Body of pancreas (tissue), 4 donors: ENCODE measurements at places on chromosomes 7 and 10. TPM values are rescaled to one million over a fixed set of nuclear protein-coding genes. Genes with fewer than 3 reads are reported as not detected.

GRCh38 chr10:112803961-112804401 is 146.1 kb upstream of the TCF7L2 start:
- peak; percentile 71 for DNase-seq
- H3K27me3 ChIP-seq, result no peaks in the 10 kb centered on the region
- H3K27ac ChIP-seq, result peak overlapping the region; percentile 62
- peaks cover 34% of the 10 kb centered on the region for H3K4me1 ChIP-seq
- H3K4me3 ChIP-seq, result no peak overlapping the region

GRCh38 chr7:157479326-157479725 is 142.5 kb downstream of the DNAJB6 start:
- no peaks in the 10 kb centered on the region for H3K4me1 ChIP-seq
- H3K4me3 ChIP-seq, result no peak overlapping the region
- DNase-seq, result peak; percentile 5
- no peaks in the 10 kb centered on the region for H3K27me3 ChIP-seq

The SLC16A9 gene
- total RNA-seq, result 0.78 TPM

GRCh38 chr7:6447581-6448199 is at the start of gene DAGLB:
TSS of gene DAGLB (minus strand) at chr7:6447954. CDS start at chr7:6447842, 112 bp downstream.
- DNase-seq, result peak; percentile 96
- H3K4me1 ChIP-seq, result peaks cover 18% of the 10 kb centered on the region
- H3K36me3 ChIP-seq, result peaks cover 7% of the 10 kb centered on the region
- H3K27ac ChIP-seq, result peak within 1 kb of the TSS; percentile 93
- H3K27me3 ChIP-seq, result no peaks in the 10 kb centered on the region

- H3K4me1 ChIP-seq, result peaks cover 6% of the 10 kb centered on the region
- H3K27me3 ChIP-seq, result no peaks in the 10 kb centered on the region
- no peak overlapping the region for H3K4me3 ChIP-seq
- DNase-seq, result no peak
- H3K36me3 ChIP-seq, result no peaks in the 10 kb centered on the region
- H3K27ac ChIP-seq, result no peak overlapping the region
These were observed 138.4 kb downstream of the SDK1 start for GRCh38 chr7:3439333-3440030.

- no peak overlapping the region for H3K27ac ChIP-seq
- no peak overlapping the region for H3K4me3 ChIP-seq
- H3K4me1 ChIP-seq, result no peaks in the 10 kb centered on the region
- peak; percentile 27 for DNase-seq
These were observed 148.9 kb downstream of the ZEB1 start for GRCh38 chr10:31467791-31468535.

DNA sequence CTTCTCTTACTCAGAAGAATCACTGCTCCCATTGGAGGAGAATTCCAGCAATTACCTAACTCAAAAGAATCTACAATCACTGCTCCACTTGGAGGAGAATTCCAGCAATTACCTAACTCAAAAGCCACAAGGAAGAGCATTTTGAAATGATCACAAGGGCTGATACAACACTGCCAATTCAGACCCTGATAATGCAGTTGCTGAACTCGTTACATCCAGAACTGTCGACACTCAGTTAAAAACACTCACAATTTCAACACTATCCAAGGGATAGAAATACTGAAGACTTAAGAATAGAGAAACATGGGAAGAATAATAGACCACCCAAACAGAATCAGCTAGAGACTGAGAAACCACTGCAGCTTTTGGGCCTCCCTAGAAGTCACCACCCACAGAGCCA is 27.8 kb downstream of the AFAP1L2 start:
- H3K36me3 ChIP-seq, result no peaks in the 10 kb centered on the region
- H3K27me3 ChIP-seq, result no peaks in the 10 kb centered on the region
- no peak overlapping the region for H3K27ac ChIP-seq

- H3K27ac ChIP-seq, result peak overlapping the region; percentile 56
- DNase-seq, result no peak
- H3K36me3 ChIP-seq, result no peaks in the 10 kb centered on the region
- H3K4me3 ChIP-seq, result no peak overlapping the region
- H3K27me3 ChIP-seq, result no peaks in the 10 kb centered on the region
These were observed 148.8 kb downstream of the SNX10 start for GRCh38 chr7:26440233-26441001.

- no peaks in the 10 kb centered on the region for H3K36me3 ChIP-seq
- DNase-seq, result peak; percentile 60
- H3K27me3 ChIP-seq, result no peaks in the 10 kb centered on the region
- H3K4me3 ChIP-seq, result no peak overlapping the region
- H3K27ac ChIP-seq, result no peak overlapping the region
These were observed 10.5 kb upstream of the CRPPA start for GRCh38 chr7:16431646-16432424.

DNA sequence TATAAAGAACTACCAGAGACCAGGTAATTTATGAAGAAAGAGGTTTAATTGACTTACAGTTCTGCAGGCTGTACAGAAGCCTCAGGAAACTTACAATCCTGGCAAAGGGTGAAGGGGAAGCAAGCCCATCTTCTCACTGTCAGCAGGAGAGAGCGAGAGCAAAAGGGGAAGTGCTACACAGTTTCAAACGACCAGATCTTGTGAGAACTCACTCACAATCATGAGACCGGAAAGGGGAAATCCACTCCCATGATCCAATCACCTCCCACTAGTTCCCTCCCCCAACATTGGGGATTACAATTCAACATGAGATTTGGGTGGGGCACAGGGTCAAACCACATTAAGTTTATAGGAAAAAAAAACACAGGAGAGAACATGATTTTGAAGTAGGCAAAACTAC is 222.1 kb upstream of the SHH start:
- no peaks in the 10 kb centered on the region for H3K36me3 ChIP-seq
- H3K27ac ChIP-seq, result no peak overlapping the region
- H3K4me3 ChIP-seq, result no peak overlapping the region
- DNase-seq, result no peak
- H3K4me1 ChIP-seq, result no peaks in the 10 kb centered on the region

GRCh38 chr7:4631380-4632179 is 50.5 kb upstream of the FOXK1 start:
- no peak overlapping the region for H3K27ac ChIP-seq
- no peaks in the 10 kb centered on the region for H3K27me3 ChIP-seq
- peak; percentile 71 for DNase-seq
- peaks cover 10% of the 10 kb centered on the region for H3K4me1 ChIP-seq
- no peak overlapping the region for H3K4me3 ChIP-seq

DNA sequence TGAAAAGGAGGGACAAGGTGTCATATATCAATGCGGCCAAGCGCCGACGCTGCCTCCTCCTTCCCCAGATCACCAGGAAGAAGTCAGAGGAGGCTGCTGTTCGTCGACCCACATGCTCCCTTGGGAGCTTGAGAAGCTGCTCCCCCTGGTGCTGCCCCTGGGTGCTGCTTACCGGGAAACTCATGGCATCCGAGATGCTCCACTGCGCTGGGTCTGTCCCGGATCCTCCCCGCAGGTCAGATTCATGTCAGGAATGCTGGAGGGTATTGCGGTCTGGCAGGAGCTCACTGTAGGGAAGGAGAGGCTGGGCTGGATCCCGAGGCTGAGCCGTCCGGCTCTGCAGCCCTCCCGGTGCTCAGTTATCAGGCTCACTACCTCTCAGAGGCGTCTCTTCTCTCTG is 123.7 kb upstream of the FAM20C start:
- H3K4me1 ChIP-seq, result peaks cover 10% of the 10 kb centered on the region
- no peaks in the 10 kb centered on the region for H3K27me3 ChIP-seq
- peak; percentile 44 for DNase-seq
- no peaks in the 10 kb centered on the region for H3K36me3 ChIP-seq
- no peak overlapping the region for H3K4me3 ChIP-seq
- H3K27ac ChIP-seq, result no peak overlapping the region

DNA sequence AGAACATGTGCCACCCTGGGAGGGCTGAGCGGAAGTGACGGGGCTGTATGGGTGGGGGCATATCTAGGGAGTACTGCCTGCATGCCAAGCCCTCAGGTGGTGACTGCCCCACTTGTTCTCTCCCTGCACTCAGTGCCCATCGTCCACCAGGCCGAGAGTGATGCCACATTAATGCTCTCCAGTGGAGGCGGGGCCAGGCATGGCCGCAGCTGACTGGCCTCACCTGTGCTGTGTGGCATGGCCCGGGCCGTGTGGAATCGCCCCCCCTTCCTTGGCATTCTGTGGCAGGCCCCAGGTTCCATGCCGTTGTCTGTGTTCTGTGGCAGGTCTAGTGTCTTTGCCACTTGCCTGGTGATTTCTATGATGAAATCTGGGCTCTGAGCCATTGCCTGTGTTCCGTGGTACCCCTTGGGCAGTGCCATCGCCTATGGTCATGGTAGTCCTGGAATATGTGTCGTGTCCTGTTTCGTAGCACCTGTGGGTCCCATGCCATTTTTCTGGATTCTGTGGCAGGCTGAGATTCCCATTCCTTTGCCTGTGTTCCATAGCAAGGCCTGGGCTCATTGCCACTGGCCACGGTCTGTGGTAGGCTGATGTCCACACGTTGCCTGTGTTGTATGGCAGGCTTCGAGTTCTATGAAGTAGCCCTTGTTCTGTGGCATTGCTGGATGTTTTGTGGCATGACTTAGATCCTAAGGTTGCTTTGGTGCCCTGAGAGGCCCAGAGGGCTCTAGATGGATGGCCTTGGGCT is 8.9 kb downstream of the FLNC start:
- H3K27me3 ChIP-seq, result no peaks in the 10 kb centered on the region
- no peak overlapping the region for H3K4me3 ChIP-seq
- DNase-seq, result no peak
- no peak overlapping the region for H3K27ac ChIP-seq
- no peaks in the 10 kb centered on the region for H3K36me3 ChIP-seq

- no peak overlapping the region for H3K27ac ChIP-seq
- DNase-seq, result no peak
- no peaks in the 10 kb centered on the region for H3K4me1 ChIP-seq
- H3K4me3 ChIP-seq, result no peak overlapping the region
- no peaks in the 10 kb centered on the region for H3K36me3 ChIP-seq
These were observed 621.6 kb downstream of the SORCS3 start for GRCh38 chr10:105262666-105263065.

GRCh38 chr10:52121688-52122087 is 192.4 kb upstream of the DKK1 start:
- H3K4me1 ChIP-seq, result no peaks in the 10 kb centered on the region
- no peak overlapping the region for H3K4me3 ChIP-seq
- no peaks in the 10 kb centered on the region for H3K36me3 ChIP-seq
- H3K27me3 ChIP-seq, result no peaks in the 10 kb centered on the region
- DNase-seq, result no peak

GRCh38 chr10:133239990-133240389 is 2.3 kb downstream of the VENTX start:
- no peak for DNase-seq
- no peaks in the 10 kb centered on the region for H3K36me3 ChIP-seq
- H3K27ac ChIP-seq, result no peak overlapping the region
- no peak overlapping the region for H3K4me3 ChIP-seq

The CALY gene
- not detected for total RNA-seq

DNA sequence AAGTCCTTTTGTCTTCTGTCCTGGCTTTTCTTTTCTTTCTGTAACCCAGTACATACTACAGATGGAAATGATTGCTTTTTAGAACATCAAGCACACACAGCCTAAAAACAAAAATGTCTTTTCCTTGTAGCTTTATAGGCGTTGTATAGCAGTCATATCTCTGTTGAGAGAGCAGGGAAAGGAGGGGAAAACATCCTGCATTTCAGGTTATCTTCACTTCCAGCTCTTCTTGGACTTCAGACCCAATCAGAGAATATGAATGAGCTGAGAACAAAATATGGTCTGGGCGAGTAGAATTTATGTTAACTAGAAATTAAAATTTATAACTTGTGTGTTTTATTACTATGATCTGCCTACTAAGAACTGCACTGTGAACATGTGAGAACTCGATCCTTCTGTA is 14.7 kb downstream of the TMEM60 start:
- H3K4me1 ChIP-seq, result peaks cover 19% of the 10 kb centered on the region
- H3K4me3 ChIP-seq, result no peak overlapping the region
- peaks cover 5% of the 10 kb centered on the region for H3K36me3 ChIP-seq
- no peak for DNase-seq
- H3K27me3 ChIP-seq, result no peaks in the 10 kb centered on the region
- H3K27ac ChIP-seq, result no peak overlapping the region

DNA sequence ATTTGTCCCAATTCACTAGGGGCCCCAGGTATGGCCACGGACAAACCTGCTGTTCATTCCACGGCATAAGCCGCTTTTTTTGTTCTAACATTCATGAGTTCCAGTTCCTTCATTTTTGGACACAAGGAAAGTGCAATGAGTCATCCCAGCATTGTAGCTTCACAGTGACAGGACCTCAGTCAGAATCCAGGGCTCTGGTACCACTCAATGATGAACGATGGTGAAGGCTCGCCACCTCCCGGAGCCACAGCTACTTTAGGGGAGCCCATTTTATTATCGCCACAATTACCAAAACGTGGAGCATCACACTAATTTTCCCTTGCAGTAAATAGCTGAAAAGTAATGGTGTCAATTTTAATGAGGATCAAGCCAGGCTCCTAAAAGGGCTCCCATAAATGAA is 62.9 kb downstream of the FGFR2 start:
- no peaks in the 10 kb centered on the region for H3K27me3 ChIP-seq
- H3K36me3 ChIP-seq, result no peaks in the 10 kb centered on the region
- peaks cover 43% of the 10 kb centered on the region for H3K4me1 ChIP-seq
- no peak overlapping the region for H3K4me3 ChIP-seq
- no peak overlapping the region for H3K27ac ChIP-seq

- H3K4me1 ChIP-seq, result peaks cover 62% of the 10 kb centered on the region
- no peak overlapping the region for H3K27ac ChIP-seq
- H3K4me3 ChIP-seq, result no peak overlapping the region
- H3K27me3 ChIP-seq, result no peaks in the 10 kb centered on the region
- DNase-seq, result no peak
- no peaks in the 10 kb centered on the region for H3K36me3 ChIP-seq
These were observed 2.2 kb downstream of the FAM53B start for GRCh38 chr10:124741922-124742412.

The TRPV5 gene
- not detected for total RNA-seq

- no peak overlapping the region for H3K4me3 ChIP-seq
- no peaks in the 10 kb centered on the region for H3K27me3 ChIP-seq
- no peak for DNase-seq
- H3K4me1 ChIP-seq, result no peaks in the 10 kb centered on the region
- no peaks in the 10 kb centered on the region for H3K36me3 ChIP-seq
- H3K27ac ChIP-seq, result no peak overlapping the region
These were observed 338.5 kb downstream of the SEMA3D start for GRCh38 chr7:84848219-84848973.

The PRLHR gene
- not detected for total RNA-seq

The OR2A5 gene
- not detected for total RNA-seq

- H3K36me3 ChIP-seq, result no peaks in the 10 kb centered on the region
- no peaks in the 10 kb centered on the region for H3K27me3 ChIP-seq
- H3K4me1 ChIP-seq, result no peaks in the 10 kb centered on the region
- H3K4me3 ChIP-seq, result no peak overlapping the region
These were observed 45.4 kb downstream of the DKK1 start for GRCh38 chr10:52359441-52359840.

The GLI3 gene
- total RNA-seq, result 1.0 TPM

The ITPRID1 gene
- not detected for total RNA-seq
